ENCODE measurements at places on chromosomes 1 and 21. TPM values are rescaled to one million over a fixed set of nuclear protein-coding genes. Genes with fewer than 3 reads are reported as not detected.

DNA sequence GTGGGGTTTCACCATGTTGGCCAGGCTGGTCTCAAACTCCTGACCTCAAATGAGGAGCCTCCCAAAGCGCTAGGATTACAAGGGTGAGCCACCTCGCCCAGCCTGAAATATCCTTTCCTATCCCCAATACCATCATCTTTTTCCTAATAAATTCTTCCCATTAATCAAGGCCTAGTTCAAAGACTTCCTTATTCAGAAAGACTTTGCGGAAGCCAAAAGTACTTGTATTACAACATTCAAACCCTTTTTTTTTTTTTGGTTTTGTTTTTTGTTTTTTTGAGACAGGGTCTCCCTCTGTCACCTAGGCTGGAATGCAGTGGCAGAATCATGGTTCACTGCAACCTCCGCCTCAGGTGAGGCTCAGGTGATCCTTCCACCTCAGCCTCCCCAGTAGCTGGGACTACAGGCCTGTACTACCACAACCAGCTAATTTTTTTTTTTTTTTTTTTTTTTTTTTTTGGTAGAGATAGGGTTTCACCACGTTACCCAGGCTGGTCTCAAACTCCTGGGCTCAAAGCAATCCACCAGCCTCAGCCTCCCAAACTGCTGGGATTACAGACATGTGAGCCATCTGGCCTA, 7.6 kb downstream of the SLC19A2 start:
- no peak for DNase-seq

GRCh38 chr1:169060919-169061639, 45.4 kb upstream of the ATP1B1 start:
- DNase-seq = no peak

GRCh38 chr1:109241841-109242345, 7.4 kb upstream of the CELSR2 start:
- DNase-seq = no peak

- no peak for DNase-seq
Observed at GRCh38 chr1:176919386-176920378, 244.8 kb downstream of the ASTN1 start.

- DNase-seq = no peak
Observed at GRCh38 chr1:11649237-11649623, 5.0 kb downstream of the FBXO2 start.

DNA sequence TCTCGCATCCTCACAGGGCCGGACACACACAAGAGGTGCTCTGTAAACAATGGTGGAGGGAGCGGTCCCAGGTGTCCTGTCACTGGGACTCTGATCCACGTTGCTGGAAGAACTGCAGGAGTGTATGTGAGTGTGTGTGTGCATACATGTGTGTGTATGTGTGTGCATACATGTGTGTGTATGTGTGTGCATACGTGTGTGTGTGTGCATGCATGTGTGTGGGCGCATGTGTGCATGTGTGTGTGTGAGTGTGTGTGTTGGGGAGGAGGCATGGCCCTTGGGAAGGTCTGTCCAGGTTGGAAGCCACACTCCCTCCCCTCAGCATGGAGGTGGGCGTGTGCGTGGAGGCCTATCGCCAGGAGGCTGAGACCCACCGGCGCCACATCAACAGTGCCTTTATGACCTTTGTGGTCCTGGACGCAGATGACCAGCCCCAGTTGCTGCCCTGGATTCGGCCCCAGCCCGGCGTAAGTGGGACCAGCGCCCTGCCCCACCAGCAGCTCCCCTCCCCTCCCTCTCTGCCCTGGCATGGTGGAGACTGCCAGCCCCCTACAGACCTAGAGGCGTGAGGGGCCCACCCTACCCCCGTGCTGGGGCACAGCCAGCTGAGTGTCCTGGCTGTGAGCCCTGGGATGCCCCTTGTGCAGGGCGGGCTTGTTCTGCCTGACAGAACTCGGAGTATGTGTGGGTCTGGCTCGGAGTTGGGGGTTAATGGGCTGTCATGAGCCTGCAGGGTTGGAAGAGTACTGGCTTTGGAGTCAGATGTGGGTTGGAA, 22.2 kb downstream of the FAM151A start:
- no peak for DNase-seq

UTS2 gene
- not detected for total RNA-seq

CFAP57 gene
- total RNA-seq = 0.17 TPM
